ENCODE measurements at places on chromosomes 13 and 19.
A peak's percentile ranks its signal among the peaks of the same experiment; 100 is the strongest.

GRCh38 chr13:40103864-40104263, 448.4 kb downstream of the COG6 start:
- H3K4me1 ChIP-seq = peaks cover 6% of the 10 kb centered on the region
- H3K27ac ChIP-seq = no peak overlapping the region
- H3K4me3 ChIP-seq = no peak overlapping the region
- no peak for DNase-seq
- no peaks in the 10 kb centered on the region for H3K36me3 ChIP-seq
- H3K27me3 ChIP-seq = peaks cover 2% of the 10 kb centered on the region

DNA sequence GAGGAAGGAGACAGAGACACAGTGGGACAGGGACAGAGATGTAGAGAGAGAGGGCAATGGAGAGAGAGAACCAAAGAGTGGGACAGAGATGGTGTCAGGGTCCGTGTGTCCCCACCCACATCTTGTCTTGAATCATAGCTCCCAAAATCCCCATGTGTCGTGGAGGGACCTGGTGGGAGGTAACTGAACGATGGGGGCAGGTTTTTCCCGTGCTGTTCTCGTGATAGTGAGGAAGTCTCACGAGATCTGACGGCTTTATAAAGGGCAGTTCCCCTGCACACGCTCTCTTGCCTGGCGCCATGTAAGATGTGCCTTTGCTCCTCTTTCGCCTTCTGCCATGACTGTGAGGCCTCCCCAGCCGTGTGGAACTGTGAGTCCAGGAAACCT, 7.5 kb upstream of the PLA2G4C start:
- DNase-seq = no peak
- no peak overlapping the region for H3K27ac ChIP-seq
- no peak overlapping the region for H3K4me3 ChIP-seq
- H3K36me3 ChIP-seq = peaks cover 41% of the 10 kb centered on the region
- no peaks in the 10 kb centered on the region for H3K4me1 ChIP-seq

GRCh38 chr19:18765224-18765623, 25.9 kb downstream of the COMP start:
- H3K27ac ChIP-seq = no peak overlapping the region
- no peaks in the 10 kb centered on the region for H3K27me3 ChIP-seq
- H3K36me3 ChIP-seq = no peaks in the 10 kb centered on the region
- no peak overlapping the region for H3K4me3 ChIP-seq
- no peaks in the 10 kb centered on the region for H3K4me1 ChIP-seq

- no peaks in the 10 kb centered on the region for H3K27me3 ChIP-seq
- no peaks in the 10 kb centered on the region for H3K36me3 ChIP-seq
- no peak overlapping the region for H3K4me3 ChIP-seq
- no peak for DNase-seq
- no peaks in the 10 kb centered on the region for H3K4me1 ChIP-seq
Observed at GRCh38 chr19:48539503-48540096, 12.4 kb upstream of the SULT2B1 start.

GRCh38 chr13:92578358-92578757, 648.2 kb upstream of the GPC6 start:
- no peaks in the 10 kb centered on the region for H3K27me3 ChIP-seq
- H3K36me3 ChIP-seq = no peaks in the 10 kb centered on the region
- H3K4me1 ChIP-seq = no peaks in the 10 kb centered on the region
- H3K4me3 ChIP-seq = no peak overlapping the region
- no peak for DNase-seq

DNA sequence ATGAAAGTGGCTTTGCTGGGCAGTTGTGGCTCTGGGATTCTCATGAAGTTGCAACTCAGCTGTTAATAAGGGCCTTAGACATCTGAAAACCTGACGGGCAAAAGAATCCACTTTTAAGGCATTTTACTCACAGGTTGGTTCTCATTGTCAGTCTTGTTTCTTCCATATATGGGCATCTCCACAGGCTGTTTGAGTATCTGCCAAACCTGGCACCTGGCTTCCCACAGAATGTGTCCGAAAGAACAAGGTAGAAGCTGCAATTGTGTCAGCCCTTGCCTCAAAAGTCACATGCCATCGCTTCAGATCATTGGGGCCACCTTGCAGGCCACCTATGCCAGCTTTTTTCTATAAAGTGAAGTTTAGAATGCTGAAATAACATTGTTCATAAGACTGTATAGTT, 102.4 kb downstream of the KCTD12 start:
- no peaks in the 10 kb centered on the region for H3K4me1 ChIP-seq
- H3K27me3 ChIP-seq = no peaks in the 10 kb centered on the region
- no peaks in the 10 kb centered on the region for H3K36me3 ChIP-seq
- no peak for DNase-seq

DNA sequence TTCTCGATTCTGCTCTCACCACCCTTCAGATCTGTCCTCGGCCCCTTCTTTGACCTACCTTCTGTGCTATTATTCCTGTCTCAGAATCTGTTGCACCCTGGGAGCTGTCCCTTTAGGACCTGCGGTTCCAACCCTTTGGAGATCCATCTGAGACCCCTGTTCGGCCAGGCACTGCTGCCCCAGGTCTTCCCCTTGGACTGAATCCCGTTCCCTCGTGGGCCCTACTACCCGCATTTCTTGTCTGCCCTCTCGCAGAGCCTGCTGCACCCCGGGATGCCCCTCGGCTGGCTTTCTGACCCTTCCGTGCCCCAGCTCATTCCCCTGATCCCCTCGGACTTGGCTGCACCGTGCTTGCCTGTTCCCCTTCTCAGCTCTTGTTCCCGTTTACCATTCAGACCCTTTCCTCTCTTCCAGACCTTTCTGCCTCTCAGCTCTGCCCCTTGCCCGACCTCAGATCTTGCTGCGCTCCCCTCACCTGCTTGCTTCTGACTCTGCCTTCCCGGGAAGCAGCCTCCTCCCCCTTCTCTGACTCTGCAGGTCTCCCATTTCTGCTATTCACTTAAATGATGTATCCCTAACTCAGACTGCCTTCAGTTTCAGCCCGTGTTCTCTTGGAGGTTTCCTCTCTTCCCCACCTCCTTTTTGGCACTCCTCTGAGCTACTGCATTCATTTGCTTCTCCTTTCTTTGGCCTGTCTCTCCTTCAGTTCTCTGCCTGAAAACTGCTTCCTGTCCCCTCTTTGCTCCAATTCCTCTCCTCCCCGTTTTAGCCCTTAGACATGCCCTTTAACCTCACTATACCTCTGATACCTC, 1.1 kb downstream of the ARHGAP35 start:
- no peak for DNase-seq
- peak overlapping the region; percentile 82 for H3K4me3 ChIP-seq
- H3K4me1 ChIP-seq = peaks cover 30% of the 10 kb centered on the region
- peak overlapping the region; percentile 30 for H3K27ac ChIP-seq

DNA sequence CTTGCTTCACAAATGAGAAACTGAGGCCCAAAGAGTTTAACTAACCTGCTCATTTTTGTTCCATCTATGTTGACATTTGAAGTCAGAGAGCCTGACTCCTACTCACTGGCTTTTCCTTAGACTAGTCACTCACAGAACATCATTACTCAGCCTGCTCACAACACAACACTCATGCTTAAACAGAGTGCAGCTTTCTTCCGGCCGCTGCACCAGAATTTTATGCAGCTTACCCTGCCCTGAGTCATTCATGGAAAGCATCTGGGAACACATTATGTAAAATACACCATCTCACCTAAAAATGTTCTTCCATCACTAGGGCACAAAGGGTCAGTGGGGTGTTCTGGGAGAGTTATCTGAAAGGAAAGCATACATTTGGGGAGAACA, 303.4 kb downstream of the SPRY2 start:
- DNase-seq = no peak
- H3K36me3 ChIP-seq = no peaks in the 10 kb centered on the region
- H3K27ac ChIP-seq = no peak overlapping the region
- H3K4me1 ChIP-seq = peaks cover 9% of the 10 kb centered on the region

- no peaks in the 10 kb centered on the region for H3K4me1 ChIP-seq
- DNase-seq = no peak
- no peak overlapping the region for H3K4me3 ChIP-seq
- H3K27me3 ChIP-seq = no peaks in the 10 kb centered on the region
Observed at GRCh38 chr13:98847780-98848179, 95.3 kb upstream of the SLC15A1 start.

DNA sequence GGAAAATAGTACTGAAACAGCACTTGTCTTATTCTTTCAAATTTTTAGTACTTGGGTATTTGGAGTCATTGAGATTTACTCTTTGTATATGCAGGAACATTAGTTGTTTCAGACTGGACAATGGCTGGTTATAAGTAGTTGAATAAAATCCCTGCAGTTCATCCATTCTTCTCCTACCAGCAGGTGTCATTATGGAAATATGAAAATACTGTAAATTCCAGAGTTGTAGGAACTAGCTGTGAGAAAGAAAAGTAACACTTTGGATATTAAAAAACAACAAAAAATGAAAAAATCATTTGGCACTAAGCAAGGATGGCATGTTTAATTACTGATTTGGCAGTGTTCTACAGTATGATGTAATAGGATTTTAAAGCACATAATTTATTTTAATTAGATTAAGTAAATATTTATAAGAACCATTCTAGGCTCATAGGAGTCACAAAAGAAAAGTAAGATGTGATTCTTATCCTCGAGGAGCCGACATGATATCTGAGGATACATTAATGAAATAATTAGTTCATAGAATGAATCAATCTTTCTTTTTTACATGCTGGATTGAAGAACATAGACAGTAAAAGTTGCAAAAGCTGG, 155.3 kb downstream of the KCNRG start:
- H3K27me3 ChIP-seq = no peaks in the 10 kb centered on the region
- DNase-seq = no peak
- no peak overlapping the region for H3K27ac ChIP-seq
- no peak overlapping the region for H3K4me3 ChIP-seq
- no peaks in the 10 kb centered on the region for H3K4me1 ChIP-seq

All from neuronal stem cell (in vitro differentiated cells).